NCI-H2171 treated with DMSO at 0.1 percent for 48 hours (cell line): ENCODE measurements at places on chromosomes 6 and 20.

GRCh38 chr20:13910492-13910891, 79.9 kb downstream of the SEL1L2 start:
- no peak for DNase-seq

- peak; percentile 73 for DNase-seq
Observed at GRCh38 chr20:48197066-48197465, 411.8 kb upstream of the SULF2 start.

DNA sequence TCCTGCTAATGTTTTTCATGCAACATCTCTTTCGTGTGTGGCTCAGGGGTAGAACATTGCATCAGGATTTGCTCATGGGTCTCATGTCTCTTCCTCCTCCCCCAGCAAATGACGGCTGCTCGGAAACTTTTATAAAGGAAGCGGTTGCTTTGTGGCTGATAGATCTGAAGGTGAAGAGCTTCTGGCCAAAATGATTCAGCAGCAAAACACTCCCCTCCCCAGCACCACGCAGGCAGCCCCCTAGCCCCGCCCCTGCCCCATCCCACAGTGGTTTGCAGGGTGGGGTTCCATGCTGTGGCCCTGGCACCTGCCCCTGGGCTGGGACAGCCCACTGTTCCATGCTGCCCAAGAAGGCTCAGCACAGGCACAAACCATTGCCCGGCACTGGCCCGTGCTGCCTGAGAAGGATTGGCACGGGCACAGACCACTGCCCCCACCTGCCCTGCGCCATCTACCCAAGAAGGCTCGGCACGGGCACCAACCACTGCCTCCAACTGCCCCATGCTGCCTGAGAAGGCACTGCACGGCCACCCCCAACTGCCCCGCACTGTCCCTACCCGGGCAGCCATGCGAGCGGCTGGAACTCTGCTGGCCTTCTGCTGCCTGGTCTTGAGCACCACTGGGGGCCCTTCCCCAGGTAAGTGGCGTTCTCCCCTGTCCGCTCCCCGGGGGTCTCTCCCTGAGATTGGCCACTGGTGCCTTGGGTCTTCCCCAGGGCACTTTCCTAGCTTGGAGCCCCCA, at the start of gene CST7:
Gene CST7, plus strand, starts transcription at position 331 of the 741 bp plus-strand sequence. Its CDS starts 237 bp downstream, at position 568.
- no peak for DNase-seq

- no peak for DNase-seq
Observed at GRCh38 chr20:50323209-50323608, 132.6 kb downstream of the CEBPB start.

GRCh38 chr6:156457601-156458000, 319.6 kb upstream of the ARID1B start:
- DNase-seq = no peak

GRCh38 chr20:33005132-33005566, 916 bp upstream of the SUN5 start:
- DNase-seq = no peak
